ENCODE measurements at places on chromosomes 13 and 19.

DNA sequence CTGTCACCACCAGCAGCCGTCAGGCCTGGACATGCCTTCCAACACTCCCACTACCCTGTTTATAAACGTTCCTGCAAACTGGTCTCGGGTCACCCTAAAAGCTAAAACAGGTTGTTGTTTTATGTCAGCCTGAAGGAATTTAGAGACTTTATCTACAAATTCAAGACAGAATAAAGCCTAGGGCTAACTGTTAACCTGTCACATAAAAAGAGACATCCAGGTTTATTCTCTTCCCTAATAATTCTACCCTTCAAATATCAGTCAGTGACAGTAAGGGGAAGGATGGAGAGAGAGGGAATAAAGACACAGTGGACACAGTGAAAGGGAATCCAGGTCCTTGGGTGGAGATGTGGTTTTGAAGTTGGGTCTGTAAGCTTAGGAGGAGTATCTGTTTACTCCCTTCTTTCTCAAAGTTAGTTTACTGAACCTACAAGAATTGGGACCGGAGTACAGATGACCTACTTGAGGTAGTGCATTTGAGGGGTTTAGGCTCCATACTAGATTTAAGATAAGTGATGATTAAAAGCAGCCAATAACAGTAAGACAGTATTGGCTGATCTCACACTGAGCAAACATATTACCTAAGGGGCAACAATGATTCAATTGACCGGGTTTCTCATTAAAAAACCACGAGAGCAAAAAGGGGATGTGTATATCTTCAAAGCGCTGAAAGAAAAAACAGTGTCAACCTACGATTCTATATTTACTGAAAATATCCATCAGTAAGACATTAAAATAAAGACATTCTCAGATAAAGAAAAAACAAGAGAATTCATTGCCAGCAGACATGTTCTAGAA is 142.7 kb downstream of the USP12 start:
- no peak for DNase-seq

DNA sequence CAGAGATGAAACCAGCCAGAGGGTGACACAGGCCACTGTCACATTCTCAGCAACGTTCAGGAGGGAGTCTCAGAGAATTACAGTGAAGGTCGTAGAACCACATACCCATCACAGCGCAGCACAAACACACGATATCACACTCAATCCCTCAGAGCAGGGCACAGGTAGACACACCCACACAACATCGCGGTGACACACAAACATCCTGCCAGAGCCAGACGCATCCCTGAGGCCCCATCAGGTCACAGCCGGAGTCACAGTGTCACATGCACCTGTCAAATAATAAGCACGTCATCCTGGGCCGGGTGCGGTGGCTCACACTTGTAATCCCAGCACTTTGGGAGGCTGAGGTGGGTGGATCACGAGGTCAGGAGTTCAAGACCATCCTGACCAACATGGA is 17.5 kb downstream of the ELAVL3 start:
- no peak for DNase-seq

- DNase-seq: no peak
These were observed 7.5 kb upstream of the MEX3D start for GRCh38 chr19:1575323-1576241.

GRCh38 chr13:85427416-85427815 is 371.8 kb downstream of the SLITRK6 start:
- DNase-seq: no peak

GRCh38 chr13:99027661-99028425 is 50.0 kb upstream of the DOCK9 start:
- no peak for DNase-seq

DNA sequence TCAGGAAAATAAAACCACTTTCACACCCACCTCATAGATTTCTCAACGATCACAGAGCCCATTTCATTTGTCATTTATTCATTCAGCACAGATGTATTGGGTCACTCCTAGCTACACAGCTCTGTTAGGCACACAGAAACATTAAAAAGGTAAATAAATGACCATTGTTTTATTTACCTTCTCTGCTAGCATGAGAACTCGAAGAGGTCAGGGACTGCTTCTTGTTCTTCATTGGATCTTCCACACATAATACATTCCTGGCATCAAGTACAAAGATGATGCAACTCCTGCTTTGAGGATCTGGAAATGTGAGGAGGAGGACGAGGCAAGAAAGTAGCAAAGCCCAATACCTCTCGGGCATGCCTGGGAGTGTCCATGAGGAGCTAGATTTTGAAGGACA is 168.1 kb downstream of the RBM26 start:
- no peak for DNase-seq

GRCh38 chr19:49438261-49438660 is 3.1 kb downstream of the SLC17A7 start:
- no peak for DNase-seq

- no peak for DNase-seq
These were observed 334.0 kb downstream of the SLITRK5 start for GRCh38 chr13:88005188-88005587.

- no peak for DNase-seq
These were observed 416 bp upstream of the DOCK9 start for GRCh38 chr13:98978280-98978679.

GRCh38 chr13:41641961-41642360 is 184.6 kb downstream of the RGCC start:
- DNase-seq: no peak

DNA sequence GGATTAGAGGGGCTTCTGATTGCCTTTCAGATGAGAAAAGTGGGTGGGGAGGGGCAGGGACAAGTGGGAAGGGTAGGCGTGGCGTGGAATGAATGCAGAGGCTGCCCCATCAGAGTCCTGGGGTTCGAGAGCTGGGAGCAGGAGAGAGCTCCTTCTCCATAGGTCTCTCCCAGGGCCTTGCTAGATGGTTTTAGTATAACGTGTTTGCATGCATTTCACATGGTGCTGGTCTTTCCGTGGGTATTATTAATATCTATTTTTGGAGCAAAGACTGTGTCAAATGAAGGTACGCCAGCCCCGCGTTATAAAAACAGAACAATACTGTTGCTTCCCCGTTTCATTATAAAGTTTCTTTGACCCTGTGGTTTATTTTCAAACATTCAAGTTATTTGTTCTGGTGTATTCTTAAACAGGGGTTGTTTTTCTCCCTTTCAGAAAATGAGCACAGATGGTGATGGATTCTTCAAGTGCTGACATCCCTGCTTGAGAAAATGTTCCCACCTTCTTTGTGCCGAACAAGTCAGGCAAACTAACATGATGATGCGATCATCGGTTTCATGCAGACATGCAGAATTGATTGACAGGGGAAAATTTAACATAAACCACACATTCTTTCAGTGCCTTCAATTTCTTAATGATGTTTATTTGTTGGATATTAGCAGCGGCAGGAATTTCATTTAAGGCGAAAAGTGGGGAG is 62.1 kb upstream of the ZNF536 start:
- DNase-seq: no peak

- peak; percentile 39 for DNase-seq
These were observed 111.8 kb downstream of the ESD start for GRCh38 chr13:46685006-46685730.

GRCh38 chr13:80214521-80214991 is 126.4 kb downstream of the SPRY2 start:
- DNase-seq: no peak

DNA sequence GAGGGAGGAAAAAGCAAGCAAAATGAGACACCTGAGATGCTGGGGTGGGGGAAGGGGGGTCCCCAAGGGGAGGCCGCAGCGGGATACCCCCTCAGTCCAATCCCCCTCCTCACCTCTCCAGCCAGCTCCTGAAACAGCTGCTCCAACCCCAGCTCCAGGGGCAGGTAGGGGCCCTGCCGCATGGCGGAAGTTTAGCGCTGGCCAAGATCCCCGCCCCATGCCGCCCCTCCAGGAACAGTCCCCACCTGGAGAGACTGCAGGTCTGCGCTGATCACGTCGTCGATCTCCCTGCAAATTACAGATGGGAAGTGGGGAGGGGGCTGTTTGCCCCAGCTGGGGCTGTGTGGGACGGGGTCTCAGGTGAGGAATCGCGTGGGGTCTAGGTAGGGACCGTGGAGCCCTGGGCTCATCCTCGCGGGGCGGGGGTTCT is 9.0 kb downstream of the CAPN12 start:
- no peak for DNase-seq

DNA sequence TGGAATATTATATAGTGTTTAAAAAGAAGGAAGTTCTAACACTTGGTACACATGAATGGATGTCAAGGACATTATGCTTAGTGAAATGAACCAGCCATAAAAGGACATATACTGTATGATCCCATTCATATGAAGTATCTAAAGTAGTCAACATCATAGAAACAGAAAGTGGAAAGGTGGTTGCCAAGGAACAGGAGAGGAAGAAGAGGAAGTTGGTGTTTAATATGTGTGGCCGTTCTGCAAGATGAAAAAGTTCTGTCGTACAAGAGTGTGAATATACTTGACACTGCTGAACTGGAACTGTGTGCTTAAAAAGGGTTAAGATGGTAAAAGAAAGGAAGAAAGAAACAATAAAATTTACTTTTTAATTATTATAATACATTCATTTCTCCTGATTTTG is 33.1 kb upstream of the C1QTNF9 start:
- no peak for DNase-seq

DNA sequence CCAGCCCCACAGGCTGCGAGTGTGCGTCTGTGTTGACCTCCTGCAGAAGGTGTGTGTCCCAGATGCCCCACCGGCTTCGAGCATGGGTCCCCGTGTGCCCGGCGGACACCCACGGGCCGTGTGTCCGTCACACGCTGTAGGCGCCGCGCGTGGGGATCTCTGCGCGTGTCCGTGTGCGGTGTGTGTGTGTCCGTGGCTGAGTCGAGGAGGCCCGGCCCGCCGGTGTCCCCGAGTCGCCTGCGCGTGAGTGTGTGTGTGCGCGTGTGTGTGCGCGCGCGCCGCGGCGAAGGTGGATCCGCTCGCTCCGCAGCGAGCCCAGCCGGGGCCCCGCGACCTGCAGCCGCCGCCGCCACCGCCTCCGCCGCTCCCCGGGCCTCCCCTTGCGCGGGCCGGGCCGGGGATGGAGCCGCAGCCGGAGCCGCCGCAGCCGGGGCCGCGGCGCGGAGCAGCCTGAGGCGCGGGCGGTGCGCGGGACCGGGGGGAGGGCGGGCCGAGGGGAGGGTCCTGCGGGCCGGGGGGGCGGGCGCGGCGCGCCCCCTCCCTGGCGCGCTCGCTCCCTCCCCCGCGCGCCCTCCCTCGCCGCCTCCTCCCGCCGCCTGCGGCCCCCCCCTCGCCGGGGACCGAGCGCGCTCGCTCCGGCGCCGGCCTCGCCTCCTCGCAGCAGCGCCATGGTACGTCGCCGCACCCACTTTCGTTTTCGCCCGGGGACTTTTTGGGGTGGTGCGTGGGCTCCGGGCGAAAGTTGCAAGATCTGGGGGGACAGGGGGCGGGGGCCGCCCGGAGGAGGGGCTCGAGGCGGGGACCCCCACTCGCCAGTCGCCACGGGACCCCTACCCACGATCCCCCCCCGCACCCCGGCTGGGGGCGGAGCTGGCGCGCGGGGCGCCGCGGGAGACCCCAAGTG is 7.1 kb upstream of the NFIC start:
- peak; percentile 73 for DNase-seq

DNA sequence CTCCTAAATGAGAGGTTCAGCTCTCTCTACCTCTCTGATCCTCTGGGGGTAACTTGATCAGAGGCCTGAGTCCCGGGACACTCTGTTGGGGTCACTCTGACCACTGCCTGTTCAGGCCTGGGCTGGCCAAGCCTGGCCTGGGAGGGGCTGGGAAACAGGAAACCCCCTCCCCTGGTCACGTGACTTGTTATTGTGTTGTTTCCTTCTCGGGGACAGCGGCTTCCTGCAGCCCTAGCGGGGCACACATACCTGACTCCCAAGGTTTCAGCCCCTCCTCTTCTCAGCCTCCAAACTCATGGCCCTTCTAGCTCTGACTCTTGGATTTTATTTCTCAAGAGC is at the start of gene USHBP1:
TSS of gene USHBP1 (minus strand) at position 105 of the 339 bp plus-strand sequence. CDS start 446 bp downstream, outside the sequence.
- no peak for DNase-seq

DNA sequence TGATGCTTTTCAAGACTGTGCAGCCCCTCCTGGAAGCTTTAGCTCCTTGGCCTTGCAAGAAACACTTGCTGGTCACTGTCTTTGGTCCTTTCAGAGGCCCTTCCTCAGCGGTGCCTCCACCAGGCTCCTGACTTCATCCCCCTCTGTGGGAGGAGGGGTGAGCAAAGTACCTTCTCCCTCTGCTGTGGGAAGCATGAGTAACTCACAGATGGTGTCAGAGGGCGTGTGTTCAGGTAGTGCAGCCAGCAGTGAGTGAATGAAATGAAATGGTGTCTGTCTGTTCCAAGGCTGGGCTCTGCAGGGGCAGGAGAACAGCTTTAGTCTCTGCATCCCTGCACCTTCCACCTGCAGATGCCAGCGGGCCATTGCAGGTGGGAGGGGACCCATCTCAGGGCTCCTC is 102.9 kb downstream of the SHISA2 start:
- DNase-seq: no peak

- no peak for DNase-seq
These were observed 667.7 kb downstream of the DIAPH3 start for GRCh38 chr13:59495936-59496512.

DNA sequence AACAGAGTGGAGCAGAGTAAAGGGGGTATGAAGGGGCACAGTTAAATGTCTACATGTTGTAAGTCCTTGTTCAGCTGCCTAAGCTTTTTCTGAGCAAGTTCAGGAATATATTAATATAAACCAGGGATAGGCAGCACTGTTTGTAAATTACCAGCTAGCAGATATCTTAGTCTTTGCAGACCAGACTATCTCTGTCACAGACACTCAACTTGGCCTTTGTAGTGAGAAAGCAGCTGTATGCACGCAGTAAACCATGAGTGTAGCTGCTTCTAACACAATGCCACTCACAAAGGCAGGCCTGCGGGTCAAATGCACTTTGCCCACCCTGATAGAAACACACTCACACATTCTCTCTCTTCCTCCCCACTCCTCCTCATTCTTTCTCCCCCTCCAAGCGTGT is 1016.9 kb downstream of the UQCRFS1 start:
- no peak for DNase-seq

DNA sequence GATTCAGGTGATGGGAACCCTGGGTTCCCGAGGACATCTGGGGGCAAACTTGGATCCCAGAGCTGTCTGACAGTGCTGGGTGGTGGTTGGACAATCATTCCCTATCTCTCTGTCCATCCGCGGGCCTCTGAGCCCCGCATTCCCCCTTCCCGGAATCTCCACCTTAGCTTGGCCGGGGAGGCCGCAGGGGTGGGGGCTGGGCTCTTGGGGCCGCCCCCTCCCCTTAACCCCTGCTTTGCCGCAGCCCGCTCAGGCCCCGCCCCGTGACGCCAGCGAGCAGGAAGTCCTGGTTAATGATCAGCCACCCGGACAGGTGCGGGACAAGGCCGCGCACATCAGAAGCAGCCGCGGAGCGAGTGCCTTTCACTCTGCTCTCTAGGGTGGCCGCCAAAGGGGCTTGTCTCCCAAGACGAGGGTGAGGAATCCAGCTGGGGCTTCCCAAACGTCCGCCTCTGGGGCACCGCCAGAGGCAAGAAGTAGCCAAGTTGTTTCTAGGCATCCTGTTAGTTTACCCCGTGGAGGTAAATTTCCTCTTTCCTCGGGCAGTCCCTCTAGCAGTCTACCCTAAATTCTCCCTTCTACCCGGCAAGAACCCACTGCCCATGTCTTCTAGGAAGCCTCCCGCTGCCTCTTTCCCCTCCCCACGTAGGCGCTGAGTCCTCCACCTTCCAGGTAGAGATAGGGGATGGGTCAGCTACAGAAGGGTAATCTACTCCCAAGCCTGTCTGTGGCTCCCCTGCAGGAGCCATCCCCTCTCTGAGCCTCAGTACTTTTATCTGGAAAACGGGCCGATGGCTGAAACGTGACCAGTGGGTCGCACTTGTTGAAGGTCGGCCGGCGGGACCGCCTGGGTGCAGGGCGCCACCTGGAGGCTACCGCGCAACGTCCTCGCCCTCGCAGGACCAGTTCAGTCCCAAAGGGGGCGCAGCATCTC is 3.0 kb downstream of the IRF2BP1 start:
- DNase-seq: peak; percentile 95

GRCh38 chr13:100721885-100722512 is 47.4 kb upstream of the TMTC4 start:
- DNase-seq: peak; percentile 62
